NCI-H1417 treated with DMSO at 0.1 percent for 48 hours (cell line): ENCODE measurements at places on chromosomes 12 and 14.

DNA sequence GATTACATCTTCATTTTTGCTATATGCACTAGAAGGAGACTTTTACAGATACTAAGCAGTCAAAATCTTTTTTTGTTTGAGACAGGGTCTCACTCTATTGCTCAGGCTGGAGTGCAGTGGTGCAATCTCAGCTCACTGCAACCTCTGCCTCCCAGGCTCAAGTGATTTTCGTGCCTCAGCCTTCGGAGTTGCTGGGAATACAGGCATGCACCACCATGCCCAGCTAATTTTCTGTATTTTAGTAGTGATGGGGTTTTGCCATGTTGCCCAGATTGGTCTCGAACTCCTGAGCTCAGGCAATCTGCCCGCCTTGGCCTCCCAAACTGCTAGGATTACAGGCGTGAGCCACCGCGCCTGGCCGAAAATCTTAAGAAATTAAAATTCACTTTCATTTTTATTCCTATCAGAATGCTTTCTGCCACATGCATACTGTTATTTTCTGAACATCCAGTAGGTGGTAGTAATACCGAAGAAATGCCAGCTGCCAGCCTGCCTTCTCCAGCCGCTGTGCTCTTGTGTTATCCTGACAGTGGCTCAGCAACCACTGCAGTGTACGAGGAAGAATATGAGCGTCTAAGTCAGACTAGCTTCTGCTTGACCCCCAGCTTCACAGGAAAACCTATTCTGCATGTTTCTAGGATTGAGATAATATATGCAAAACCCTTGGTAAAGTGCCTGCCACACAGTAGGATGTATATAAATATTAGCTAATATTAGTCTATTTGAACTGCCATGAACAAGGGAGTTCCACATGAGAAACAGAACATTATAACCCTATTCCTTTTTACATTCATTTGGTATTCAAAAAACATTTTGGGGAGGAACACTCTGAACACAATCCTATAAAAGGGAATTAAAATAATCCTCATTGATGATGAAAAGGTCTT, 54.2 kb downstream of the RPAP3 start:
- no peak for DNase-seq

- DNase-seq = no peak
These were observed 4.0 kb downstream of the CD69 start for GRCh38 chr12:9756706-9757105.

DNA sequence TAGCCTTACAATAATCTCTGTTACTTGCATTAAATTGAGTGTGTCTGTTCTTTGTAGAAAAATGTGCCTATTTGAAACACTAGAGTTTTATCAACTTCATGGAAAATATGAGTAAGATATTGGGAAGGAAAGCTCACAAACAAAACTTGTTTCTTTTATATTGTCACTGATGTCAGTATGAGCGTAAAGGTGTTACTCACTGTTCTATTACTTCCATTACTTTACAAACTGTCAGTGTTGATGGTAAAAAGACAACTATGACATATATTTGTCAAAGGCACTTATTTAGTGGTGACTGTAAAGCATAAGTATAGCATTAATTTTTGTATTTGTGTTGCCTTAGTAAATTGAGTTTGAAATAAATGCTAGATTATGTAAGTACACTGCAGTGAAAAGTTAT, 193.7 kb upstream of the FLRT2 start:
- DNase-seq = no peak

- DNase-seq = no peak
These were observed 135.9 kb downstream of the KTN1 start for GRCh38 chr14:55715889-55716288.

DNA sequence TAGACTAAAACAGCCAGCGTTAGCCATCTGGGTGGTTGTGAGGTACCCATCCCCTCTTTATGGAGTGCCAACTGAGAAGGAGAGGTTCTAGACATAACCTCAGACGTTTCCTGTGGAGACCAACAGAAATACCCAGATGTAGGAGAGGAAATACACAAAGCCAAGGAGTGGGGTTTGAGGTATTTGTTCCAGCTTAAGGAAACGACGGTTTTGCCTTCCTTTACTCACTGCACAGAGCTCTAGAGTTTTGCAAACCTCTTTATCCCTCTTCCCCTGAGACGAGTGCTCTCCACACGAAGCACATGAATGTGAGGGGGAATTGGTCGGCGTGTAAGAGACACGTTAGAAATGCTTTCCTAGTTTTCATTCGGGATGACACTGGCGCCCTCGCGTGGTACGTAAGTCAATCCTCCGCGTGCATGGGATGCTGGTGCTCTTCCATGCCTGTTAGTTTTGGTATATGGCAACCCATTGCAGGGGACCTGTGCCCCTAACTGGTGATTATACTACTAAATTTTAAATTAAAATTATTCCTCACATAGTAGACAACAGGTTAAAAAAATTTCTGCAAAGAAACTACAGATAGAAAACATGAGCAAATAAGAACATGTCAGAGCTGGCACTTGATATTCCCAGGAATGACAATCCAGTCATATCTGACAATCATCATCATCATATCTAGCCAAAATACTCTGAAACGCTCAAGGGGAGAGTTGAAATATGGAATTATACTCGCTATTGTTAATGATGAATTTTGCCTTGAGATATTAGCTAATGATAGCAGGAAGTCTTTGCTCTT, 121.7 kb downstream of the PPM1H start:
- no peak for DNase-seq

DNA sequence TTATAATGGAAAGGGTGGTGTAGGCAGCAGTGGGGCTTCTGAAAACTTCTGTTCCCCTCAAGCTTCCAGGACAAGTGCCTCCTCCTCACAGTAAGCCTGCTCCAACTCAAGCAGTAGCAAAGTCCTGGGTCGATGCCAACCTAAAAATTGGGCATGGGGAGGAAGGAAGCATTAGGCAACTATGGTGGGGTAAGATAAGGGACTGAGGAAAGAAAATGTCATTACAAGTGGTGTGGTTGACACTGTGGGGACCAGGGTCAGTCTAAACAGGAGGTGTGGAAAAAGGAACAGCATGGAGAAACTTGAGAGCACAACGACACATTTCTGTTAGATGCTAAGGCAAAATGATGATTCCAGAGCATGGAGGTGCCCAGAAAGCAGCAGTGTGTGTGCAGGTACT, 34.9 kb downstream of the WIF1 start:
- DNase-seq = no peak

- DNase-seq = no peak
These were observed 523 bp upstream of the VRTN start for GRCh38 chr14:74347795-74348100.

- no peak for DNase-seq
These were observed 283.4 kb downstream of the DAD1 start for GRCh38 chr14:22305607-22306006.

GRCh38 chr12:15534322-15534721, 212.0 kb downstream of the PTPRO start:
- DNase-seq = no peak

GRCh38 chr12:101566318-101566717, 28.5 kb upstream of the MYBPC1 start:
- DNase-seq = no peak

- no peak for DNase-seq
These were observed 7.3 kb downstream of the HOXC5 start for GRCh38 chr12:54040148-54040494.
